Stimulated activated CD4-positive, alpha-beta T cell treated with anti-CD3 and anti-CD28 coated beads, Interleukin-12 subunit alpha, Interleukin-12 subunit beta, amount 100 ng/mL, for 48 hours (primary cell): ENCODE measurements at places on chromosomes 4 and X.

GRCh38 chr4:112119353-112119783, 25.9 kb upstream of the FAM241A start:
- peak; percentile 12 for DNase-seq

DNA sequence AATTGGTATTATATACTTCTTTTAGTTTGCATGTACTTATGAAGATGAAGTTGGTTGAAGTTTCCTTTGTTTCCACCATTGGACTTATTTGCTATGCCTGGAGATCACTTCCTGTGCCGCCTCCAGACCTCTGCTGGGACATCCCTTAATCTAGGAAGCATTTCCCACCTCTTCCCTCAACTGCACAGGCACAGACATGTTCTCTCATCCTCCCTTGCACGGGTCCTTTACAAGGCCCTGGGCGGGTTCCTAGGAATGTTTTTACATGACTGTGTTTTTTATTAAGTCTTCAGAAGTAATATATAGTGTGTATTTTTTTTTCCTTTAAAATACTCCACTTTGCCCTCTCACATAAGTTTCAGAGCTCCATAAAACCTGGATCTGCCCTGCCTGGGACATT, 51.0 kb downstream of the TMEM131L start:
- DNase-seq: no peak

DNA sequence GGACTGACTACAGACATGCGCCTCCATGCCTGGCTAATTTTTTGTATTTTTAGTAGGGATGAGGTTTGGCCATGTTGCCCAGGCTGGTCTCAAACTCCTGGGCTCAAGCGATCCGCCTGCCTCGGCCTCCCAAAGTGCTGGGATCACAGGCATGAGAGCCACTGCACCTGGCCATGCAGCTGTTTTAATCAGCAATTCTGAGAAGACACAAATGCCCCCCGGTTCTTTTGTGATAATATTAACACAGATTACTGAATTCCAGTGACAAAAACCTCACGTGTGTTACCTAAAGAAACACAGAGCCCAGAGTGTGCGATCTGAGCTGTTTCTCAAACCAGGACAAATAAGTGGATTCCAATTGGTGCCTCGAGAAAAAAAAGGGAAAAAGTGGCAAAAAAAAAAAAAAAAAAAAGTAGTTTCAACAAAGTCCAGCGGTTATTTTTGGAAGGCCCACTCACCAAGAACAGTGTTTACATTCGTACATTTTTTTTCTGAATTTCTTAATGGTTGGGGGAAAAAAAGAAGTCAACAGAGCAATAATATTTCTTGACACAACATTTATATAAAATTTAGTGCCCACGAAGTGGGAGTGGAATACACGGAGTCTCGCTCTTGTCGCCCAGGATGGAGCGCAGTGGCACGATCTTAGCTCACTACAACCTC, 17.2 kb downstream of the DHRSX start:
- DNase-seq: no peak

DNA sequence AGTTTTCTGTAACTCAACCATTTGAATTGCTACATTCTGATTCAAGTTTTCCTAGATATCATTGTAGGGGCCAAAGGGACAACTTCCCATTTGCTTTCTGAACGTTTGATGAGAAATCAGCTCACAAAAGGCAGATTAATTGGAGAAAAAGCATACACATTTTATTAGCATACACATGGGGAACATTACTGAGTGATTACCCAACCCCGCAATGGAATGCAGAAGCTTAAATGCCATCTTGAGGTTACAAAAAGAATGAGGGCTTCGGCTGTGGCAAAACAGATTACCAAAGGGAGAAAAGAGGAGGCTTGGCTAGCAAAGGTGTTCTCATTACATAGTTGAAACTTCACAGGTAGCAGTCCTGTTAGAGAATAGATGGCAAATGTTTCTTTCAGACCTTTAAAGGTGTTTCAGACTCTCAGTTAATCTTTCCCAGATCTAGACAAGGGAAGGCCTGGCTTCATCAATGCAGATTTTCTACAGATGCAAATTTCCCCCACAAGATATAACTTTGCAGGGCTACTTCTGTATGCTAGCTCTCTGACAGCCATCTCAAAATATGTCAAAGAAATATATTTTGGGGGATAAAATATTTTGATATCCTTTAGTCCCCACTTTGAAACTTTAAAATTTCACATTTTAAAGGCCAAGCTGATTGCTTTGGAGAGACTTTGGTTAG, 26.5 kb upstream of the HERC6 start:
- no peak for DNase-seq

GRCh38 chrX:24658421-24658820, 11.3 kb upstream of the PCYT1B start:
- no peak for DNase-seq

DNA sequence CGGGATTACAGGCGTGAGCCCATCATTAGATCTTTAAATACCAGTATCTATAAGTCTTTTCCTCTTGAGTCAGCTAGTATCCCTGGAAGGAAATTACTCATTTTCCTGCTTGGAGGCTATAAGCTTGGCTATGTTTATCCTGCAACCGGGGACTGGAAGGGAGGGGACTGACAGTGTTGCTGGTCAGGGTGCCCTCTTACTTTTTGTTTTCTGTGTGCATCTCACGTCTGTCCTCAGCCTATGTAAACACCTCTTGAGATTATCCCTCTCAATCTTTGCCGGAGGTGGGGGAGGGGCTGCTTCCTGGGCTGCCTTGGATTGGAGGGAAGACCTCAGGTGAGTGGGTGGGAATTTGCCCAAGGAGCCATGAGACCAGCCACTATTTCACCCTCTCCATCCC, 37.0 kb downstream of the HTT start:
- no peak for DNase-seq

GRCh38 chr4:113987382-113987941, 8.0 kb upstream of the ARSJ start:
- no peak for DNase-seq

GRCh38 chrX:120350450-120351138, 11.3 kb upstream of the ATP1B4 start:
- no peak for DNase-seq

DNA sequence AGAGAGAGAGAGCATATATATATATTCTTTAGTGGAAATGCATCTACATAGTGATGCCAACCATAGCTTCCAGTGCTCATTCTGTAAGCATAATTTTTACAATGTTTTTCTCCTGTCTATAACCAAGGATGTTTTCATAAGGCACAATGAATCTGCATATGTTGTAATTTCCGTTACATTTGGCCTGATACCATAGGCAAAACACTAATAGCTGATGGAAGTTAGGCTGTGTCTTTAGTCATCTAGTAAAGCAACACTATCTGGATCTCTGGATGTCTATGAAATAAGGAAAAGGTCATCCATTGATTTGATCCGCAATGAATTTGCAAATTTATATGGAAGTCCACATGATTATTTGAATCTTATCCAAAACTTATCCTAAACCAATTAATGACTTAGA, 8.1 kb downstream of the PCDH7 start:
- DNase-seq: no peak

DNA sequence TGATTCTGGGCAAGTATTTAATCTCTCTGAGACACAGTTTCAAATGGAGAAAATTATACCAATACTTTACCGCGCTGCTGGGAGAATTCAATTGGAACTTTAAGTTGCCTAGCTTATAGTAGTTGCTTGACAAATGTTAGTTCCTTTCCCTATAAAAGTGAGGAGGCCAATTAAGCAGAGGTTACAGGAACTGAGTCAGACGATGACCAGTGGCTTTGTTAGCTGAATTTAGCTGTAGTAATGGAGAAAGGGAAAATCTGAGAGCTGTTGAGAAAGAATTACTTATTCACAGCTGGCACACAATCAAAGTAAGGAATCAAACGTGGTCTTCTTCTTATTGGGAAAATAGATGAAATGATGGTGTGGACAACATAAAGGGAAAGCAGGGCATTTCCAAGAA, 29.6 kb downstream of the SMARCA1 start:
- no peak for DNase-seq
